ENCODE measurements at places on chromosomes 2 and 18.

- no peak for DNase-seq
These were observed 75.2 kb upstream of the SIX2 start for GRCh38 chr2:45084361-45085020.

DNA sequence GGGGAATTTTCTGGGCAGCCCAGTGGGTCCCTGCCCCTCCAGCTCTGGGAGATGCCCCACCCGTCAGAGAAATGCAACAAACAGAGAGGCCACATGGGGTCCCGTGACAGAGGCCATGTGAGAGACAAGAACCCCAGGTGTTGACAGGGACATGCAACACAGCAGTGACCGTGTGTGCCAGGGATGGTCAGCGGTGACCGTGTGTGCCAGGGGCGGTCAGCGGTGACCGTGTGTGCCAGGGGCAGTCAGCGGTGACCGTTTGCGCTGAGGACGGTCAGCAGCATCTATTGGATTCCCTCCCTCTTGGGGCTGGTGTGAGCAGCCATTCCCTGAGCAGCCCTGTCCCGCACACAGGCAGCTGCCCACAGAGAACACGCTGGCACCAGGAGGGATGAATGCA is 146.6 kb upstream of the OTOS start:
- DNase-seq = no peak

- no peak for DNase-seq
These were observed 32.5 kb downstream of the FAM228A start for GRCh38 chr2:24207359-24207758.

- peak; percentile 49 for DNase-seq
These were observed 20.9 kb upstream of the DNMT3A start for GRCh38 chr2:25362434-25363145.

DNA sequence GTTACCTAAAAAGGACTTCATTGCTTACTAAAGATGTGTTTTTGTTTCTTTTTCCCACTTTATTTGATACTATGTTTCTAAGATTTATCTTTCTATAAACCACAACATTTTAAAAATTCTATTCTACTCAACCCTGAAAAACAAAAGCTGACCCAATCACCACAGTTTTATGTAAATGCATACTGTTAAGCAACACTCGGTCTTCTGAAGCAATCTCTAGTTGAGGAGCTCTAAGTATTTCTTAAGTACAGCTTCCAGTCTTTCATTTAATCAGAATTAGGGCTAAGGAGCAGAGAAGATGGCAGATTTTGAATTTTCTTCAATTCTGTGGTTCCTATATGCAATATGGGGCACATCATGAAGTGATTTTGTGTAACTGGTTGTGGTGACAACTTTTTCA is 72.2 kb upstream of the SLC4A10 start:
- no peak for DNase-seq

- DNase-seq = peak; percentile 50
These were observed 8.7 kb downstream of the OTOF start for GRCh38 chr2:26469092-26469710.

DNA sequence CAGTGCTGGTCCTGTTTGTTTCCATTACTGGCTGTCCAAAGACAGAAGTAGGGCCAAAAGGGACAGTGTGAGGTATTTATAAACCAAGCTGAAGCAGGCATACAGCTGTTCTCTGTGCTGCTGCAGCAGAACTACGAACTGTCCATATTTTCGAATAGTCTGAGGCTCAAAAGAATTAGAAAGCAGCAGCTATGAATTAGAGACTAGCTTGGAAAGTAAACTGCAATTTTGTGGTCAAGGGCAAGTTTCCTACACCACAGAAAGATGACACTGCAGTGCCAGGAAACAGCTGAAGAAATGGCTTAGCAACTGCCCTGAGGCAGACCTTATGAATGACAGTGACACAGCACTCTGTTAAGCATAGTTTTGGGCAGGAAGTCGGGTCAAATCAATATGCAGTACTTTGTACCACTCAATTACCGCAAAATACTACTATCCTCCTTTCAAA is 125.3 kb downstream of the TMEM131 start:
- peak; percentile 87 for DNase-seq

DNA sequence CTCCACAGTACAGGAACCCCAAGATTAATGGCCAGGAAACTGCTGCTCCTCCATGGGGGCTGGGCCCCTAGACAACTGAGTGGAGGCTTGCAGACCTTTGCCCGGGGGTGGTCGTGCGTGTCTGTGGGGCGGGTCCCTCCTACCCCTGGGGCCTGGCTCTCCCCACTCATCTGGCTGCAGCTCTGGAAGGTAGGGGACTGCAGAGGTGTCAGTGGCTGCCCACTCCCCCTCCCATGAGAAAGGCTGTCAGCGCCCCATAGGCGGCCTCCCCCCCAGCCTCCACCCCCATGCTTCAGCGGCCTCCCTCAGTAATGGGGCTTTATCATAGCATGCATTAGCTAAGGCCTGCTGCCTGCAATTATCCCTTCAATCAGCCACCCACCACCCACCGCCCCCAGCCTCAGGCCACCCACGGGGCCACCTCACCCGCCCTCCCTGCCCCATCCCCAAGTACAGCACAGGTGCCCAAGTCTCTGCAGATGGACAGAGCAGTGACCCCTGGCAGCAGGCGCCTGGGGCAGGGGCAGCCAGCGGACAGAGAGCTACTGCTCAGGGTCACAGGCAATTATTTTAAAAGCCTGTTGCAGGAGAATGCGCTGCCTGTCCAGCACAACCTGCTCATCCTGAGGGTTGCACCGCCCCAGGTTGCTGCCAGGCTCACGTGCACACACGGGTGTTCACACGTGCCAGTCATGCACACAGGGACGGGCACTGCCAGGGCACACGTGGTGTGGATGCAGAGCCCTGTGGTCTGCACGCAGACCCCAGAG is 9.1 kb upstream of the ECEL1 start:
- DNase-seq = no peak

- DNase-seq = no peak
These were observed 40.0 kb upstream of the STPG4 start for GRCh38 chr2:47195148-47195547.

GRCh38 chr2:166068981-166069380 is 58.8 kb downstream of the SCN1A start:
- no peak for DNase-seq

- no peak for DNase-seq
These were observed 200.6 kb upstream of the RBMS1 start for GRCh38 chr2:160694221-160694620.
